DMS 273 treated with DMSO at 0.1 percent for 48 hours (cell line): ENCODE measurements at places on chromosomes 3 and 15.

DNA sequence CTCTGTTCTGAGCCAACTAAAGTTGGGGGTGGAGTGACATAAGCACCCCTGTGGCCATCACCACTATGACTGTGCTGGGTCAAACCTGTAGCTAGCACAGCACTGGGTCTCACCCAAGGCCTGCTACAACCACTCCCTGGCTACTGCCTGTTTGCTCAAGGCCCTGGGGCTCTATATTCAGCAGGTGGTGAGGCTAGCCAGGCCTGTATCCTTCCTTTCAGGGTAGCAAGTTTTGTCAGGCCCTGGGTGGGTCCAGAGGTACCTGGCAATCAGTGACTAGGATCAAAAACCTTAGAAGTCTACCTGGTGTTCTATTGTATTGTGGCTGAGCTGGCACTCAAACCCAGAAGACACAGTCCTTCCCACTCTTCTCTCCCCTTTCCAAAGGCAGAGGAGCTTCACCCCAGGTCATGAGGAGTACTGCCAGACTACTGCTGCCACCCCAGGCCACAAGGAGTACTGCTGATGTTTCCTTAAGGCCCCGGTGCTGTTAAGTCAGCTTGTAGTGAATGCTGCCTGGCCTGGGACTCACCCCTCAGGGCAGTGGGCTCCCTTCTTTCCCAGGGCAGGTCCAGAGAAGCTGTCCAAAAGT lies 170.8 kb downstream of the IGSF11 start:
- no peak for DNase-seq

DNA sequence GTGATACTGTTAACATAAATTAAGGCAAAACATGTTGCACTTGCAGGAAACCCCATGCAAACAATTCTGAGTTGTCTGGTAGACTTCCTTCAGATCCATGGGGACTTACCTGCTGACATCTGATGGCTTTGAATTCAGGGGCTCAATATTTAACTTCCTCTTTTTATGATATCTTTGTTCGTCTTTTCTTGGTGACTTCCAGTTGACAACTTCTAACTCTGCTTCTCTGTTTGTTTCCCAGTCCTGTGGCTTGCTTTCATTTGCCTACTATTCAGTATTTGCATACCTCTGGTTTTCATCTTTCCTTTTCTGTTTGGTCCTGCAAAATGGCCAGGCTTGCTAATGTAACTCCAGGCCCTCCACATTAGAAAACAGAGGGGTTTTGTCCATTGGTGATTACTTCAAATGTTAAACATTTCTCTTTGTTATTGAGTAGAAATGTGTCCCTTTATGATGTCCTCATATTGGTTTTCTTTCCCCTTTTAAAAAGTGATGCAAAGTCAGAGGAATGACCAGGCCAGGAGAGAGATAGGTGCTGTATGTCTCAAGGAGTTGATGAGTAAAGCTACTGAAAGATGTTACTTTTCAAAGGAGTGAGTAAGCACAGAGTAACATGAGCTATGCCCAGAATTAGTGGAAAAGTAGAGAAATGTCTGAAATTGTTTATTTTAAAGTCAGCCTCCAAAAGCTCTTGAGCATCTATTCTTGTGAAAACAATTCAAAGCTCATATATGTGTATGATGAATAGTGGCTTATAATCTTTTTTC lies 335.9 kb downstream of the LPP start:
- DNase-seq, result no peak

GRCh38 chr3:106088304-106088703 lies 219.5 kb upstream of the CBLB start:
- no peak for DNase-seq

- DNase-seq, result no peak
These were observed 59.2 kb downstream of the UACA start for GRCh38 chr15:70704166-70704565.

DNA sequence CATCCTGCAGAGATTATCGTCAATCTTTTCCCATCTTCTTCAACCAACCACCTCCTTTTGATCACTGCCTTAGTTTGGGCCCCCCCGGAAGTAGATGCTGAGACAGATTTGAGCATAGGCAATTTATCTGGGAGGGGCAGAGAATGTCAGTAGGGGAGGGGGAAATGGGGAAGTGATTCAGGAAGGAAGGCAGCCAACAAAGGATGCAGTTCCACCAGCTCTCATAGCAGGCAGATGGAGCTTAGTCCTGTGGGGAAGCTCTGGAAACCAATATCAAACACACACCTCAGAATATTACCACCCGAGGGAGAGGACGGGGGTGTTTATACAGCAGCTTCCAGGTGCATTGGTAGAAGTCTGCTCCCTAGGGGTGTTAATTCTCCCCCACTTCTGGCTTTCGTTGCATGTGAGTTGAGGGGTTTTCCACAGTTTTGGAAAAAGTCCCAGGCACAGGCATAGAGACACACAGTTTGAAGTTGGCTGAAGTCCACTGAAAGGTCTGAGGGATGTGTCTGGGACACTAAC lies 91.5 kb upstream of the TNFAIP8L3 start:
- no peak for DNase-seq

DNA sequence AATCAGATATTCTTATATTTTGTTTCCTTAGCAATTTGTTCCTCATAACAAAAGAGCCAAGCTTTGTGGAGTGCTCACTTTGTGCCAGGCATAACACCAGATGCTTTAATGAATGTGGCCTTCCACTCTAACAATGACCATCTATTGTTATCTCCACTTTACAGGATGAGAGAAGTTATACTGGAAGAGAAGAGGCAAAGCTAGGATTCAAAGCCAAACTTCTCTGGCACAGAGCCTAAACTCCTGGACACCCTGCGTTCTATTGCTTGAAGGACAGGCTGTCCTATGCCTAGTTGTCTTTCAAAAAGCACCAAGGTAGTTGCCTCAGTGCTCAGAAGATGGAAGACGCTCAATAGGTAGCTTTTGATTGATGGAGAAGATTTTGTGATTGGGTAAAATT lies 123.2 kb upstream of the FEZF2 start:
- DNase-seq, result no peak

GRCh38 chr15:51884517-51885236 lies 55.2 kb downstream of the TMOD3 start:
- no peak for DNase-seq

DNA sequence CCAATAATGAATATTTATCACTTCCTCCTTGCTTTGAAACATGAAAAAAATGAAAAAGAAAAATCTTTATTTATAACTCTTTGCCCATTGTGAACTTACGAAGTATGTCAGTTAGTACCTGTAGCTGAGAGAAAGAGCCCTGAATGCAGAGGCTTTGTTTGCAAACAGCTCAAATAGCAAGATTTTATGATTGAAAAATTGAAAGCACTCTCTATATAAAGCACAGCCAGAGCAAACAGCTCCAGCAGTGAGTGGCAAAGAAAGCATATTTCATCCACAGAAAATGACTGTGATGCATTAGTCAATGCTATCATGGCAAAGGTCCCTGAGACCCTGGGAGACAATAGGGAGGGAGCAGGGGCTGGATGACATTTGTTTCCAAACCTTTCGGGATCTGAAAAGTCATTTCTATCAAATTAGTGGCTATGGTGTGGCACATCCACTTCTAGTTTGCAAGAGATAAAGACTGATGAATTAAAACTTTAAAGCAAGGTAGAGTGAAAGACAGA lies 576.1 kb downstream of the OTOL1 start:
- no peak for DNase-seq

GRCh38 chr15:72180761-72181324 lies 16.7 kb downstream of the GRAMD2A start:
- no peak for DNase-seq

DNA sequence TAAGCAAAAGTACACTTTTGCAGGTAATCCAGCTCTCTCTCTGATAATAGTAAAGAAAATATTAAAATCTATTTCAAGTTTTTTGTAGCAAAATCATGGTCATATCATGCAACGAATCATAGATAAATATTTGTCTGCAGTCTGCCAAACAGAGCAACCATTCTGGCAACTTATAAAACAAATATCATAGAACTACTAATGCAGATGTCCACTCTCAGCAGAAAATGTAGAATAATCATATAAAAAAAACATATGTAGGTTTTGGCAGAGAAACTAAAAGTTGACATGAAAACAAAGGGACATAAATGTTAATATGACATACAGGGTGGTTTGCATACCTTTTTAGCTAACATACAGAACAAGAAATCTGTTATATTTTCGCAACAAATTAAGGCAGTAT lies 12.2 kb downstream of the TMCC1 start:
- DNase-seq, result no peak

DNA sequence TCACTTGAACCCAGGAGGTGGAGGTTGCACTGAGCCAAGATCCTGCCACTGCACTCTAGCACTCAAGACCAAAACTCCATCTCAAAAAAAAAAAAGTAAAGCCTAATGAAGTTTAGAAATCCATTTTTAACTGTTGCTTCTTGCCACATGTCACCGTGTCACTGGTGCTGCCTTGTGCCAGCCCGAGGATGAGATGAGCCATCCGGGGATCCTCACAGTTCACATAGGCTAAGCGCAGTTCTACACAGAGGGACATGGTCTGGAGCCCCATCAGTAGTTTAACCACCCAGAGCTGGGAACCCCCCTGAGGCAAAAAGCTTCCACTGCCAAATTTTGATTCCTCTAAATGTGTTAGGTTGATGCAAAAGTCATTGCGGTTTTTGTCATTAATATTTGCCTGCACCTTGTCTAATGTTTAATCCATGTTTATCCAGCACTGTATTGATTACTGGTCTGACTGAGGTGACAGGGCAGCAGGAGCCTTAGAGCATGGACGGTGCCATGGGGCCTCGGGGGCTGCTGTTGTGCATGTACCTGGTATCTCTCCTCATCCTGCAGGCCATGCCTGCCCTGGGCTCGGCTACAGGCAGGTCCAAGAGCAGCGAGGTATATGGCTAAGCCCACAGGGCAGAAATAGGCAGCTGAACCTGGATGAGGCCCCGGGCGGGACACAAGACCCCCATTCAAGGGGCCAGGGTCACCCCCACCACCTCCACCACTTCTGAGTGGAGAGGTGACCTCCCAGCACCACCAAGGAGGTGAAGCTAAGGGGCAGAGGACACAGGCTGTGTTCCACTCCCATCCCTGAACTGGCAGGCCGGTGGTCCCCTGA lies at the start of gene ITIH1:
Gene ITIH1, plus strand, starts transcription at position 473 of the 832 bp plus-strand sequence. Its CDS starts 17 bp downstream, at position 490.
- DNase-seq, result no peak
